NCI-H510A treated with DMSO at 0.1 percent for 48 hours (cell line): ENCODE measurements at places on chromosomes 7 and 10.

DNA sequence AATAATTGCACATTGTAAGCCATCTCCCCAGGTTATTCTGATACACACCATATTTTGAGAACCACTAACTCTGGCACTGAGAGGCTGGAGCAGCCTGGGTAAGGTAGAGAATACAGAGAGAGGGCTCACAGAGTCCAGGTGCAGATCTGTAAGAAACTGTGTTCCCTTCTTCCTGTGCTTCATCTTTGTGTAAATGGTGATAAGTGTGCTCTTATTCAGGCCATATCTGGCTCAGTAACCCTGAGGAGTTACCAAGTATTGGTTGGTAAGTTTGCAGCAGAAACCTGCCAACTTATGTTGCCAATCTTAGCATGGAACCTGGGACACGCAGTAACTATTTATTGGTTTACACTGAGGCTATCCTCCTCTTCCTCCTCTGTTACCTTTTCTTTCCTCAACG, 16.2 kb upstream of the ICA1 start:
- no peak for DNase-seq

DNA sequence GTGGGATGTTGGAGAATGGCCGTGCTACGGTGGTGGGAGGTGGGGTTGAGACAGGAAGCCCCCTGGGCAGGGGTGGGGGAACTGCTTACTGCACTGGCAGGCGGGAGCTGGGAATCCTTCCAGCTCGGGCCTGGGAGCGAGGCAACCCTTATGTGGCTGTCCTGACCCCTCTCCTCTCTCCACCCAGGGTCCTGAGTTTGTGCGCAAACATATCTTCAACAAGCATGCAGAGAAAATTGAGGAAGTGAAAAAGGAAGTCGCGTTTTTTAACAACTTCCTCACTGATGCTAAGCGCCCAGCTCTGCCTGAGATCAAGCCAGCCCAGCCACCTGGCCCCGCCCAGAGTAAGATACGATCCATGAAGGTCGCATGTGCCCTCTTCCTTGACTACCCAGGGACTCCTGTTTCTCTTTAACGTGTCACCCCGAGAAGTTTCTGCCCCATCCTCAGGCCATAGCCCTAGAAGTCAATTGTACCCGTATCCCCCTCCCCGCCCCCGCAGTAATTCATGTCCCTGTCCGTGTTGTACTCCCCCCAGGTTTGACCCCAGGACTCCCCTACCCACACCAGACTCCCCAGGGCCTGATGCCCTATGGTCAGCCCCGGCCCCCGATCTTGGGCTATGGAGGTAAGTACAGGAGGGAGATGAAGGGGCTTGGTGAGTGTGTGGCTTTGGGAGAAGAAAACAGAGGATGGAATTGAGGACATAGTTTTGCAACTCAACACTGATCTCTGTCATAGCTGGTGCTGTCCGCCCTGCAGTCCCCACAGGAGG, 1.8 kb downstream of the UFSP1 start:
- no peak for DNase-seq

DNA sequence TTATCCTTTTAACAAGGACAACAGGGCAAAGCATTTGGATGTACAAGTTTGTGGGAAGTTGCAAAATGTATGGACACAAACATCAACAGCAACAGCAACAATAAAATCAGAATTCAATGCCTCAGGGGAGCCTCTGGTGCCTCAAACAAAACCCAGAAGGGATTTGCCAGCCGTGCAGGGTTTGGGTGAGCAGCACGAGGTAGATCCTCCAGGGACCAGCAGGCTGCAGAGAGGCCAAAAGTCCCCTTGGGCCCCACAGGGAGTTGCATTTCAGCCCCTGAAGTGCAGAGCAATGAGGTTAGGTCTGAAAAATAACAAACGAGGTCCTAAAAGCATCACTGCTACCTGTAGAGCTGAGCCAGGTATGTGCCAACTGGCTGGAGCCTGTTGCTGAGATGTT, 51.7 kb upstream of the CPXM2 start:
- no peak for DNase-seq

- DNase-seq: no peak
Observed at GRCh38 chr10:78563314-78563713, 505.5 kb upstream of the ZMIZ1 start.

DNA sequence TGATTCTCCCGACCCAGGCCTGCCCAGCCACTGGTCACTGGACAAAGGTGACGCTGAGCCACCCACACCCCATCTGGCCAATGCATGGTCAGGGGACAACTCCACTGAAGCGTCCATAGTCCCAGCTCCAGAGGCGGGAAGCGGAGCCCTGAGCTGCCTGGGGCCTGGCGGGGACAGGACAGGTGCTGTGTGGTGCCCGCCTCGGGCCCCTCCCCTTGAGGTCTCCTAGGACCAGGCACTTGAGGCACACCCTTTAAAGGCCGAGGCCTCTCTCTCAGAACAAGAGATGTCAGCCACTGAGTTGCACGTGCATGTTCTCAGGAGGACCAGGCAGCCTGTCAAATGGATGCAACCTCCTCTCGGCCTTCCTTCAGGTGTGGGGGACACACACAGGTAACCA, 52.5 kb upstream of the PPP2R2D start:
- peak; percentile 46 for DNase-seq

DNA sequence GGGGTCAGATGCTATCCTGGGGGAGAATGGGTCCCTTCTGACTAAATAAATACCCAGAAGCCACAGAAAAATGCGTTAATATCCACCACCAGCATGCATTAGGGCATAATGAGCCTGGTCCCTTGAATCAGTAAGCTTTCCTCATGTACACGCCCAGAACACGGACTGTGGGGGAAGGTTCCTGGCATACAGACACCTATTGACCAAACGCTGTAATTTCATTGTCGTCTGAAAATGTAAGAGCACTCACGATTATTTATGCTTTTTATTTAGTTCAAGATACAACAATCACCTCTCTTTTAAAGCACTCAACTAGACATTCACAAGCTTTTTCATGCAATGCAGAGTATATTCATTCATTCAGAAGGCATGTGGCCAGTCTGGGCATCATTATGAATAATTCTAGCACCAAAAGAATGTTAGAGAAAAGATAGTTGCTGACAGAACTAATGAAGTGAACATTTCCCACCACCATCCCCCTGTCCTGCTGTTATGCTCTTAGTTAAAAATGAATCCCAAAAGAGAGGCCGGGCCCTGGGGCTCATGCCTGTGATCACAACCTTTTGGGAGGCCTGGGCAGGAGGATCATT, 101.0 kb downstream of the SVIL start:
- DNase-seq: no peak

DNA sequence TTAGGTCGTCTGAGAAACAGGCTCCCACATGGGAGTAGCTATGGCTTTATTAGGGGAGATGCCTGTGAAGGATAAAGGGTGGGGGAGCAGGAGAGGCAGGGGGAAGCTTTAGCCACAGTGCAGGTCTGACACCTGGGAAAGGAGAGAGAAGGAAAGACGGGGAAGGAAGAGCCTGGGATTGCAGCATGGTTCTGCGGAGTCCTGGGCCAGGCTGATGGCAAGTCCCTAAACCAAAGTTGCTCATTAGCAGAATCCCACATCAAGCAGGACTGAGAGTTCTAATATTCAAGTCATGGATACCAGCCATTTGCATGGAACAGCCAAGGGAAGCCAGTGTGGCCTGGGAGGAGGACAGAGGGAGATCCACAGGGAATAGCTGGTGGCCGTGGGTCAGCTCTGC, 414.8 kb downstream of the RPS24 start:
- no peak for DNase-seq

GRCh38 chr10:97717627-97718026, 4.1 kb downstream of the MARVELD1 start:
- no peak for DNase-seq

DNA sequence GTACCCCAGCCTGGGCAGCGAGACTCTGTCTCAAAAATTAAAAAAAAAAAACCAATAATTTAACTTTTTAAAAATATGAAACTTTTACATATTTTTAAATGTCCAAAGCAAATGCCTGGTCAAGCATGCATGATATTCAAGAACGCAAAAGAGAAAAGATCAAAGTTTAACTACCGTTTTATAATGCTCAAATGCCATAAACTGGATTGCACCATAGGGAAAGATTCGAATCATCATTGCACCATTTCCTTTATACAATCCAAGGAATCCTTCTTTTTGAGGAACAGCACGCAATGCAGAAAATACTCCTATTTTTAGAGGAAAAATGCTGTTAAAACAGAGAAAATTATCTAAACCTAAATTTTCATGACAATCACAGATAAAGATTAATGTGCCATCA, 20.9 kb downstream of the SLC25A16 start:
- DNase-seq: no peak

- DNase-seq: no peak
Observed at GRCh38 chr10:102718220-102718619, 3.8 kb downstream of the SFXN2 start.

GRCh38 chr7:115260381-115260780, 338.5 kb downstream of the MDFIC start:
- DNase-seq: no peak

DNA sequence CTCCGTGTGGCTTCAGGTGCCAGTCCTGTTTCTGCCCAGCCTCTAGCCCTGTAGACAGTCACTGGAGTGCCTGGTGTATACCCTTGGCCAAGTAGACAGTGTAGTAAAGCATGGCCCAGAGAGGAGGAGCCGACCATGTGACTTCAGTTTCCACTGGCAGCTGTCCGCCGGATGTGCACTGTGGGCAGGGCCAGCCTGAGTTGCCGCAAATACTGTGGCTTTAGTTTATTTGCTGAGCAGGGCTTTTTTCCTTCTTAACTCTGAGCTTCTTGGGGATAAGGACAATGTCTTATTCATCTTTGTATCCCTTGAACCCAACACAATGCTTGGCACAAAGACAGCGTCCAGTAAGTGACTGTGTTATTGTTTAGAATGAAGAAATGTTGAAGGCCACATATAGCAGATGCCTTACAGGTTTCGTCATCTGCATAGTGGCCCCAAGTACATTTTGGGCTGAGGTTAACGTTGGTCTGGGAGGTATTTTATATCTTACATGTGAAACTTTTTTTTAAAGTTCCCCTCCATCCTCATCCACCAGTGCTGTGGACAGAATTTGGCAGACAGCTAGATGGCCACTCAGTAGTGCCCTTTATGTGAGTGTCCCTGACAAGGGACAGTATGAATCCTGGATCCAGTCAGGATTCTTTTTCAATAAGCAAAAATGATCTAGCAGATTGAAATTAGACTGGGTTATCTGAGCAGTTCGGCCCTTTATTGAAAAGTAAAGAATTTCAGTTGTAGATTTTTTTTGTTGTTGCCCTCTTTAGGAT, 40.6 kb downstream of the CYP17A1 start:
- DNase-seq: peak; percentile 41

DNA sequence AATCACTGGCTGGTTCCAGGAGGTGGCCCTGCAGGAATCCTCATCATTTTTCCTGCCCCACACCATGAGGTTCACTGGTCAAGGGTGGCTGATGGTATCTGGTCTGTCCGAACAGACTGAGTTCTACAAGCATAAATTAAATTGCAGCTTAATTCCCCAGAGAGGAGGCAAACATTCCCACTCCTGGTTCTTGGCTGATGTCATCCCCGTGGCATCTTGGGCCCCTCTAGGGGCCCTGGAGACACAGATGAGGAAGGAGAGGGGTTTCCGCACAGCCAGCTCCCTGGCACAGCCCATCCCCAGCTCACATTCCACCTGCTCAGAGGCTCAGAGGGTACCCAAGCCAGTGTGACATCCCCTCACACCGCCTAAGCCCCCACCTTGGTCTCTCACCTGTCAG, 5.3 kb upstream of the KLRG2 start:
- no peak for DNase-seq

- DNase-seq: no peak
Observed at GRCh38 chr7:143216686-143217085, 5.2 kb upstream of the TAS2R40 start.

GRCh38 chr10:97779975-97780374, 8.2 kb upstream of the SFRP5 start:
- DNase-seq: no peak

- DNase-seq: no peak
Observed at GRCh38 chr10:110533149-110533548, 34.3 kb upstream of the SMC3 start.
